ENCODE measurements at places on chromosomes 16 and 17. TPM values are rescaled to one million over a fixed set of nuclear protein-coding genes. Genes with fewer than 3 reads are reported as not detected.
A peak's percentile ranks its signal among the peaks of the same experiment; 100 is the strongest.

- H3K27ac ChIP-seq: no peak overlapping the region
- H3K36me3 ChIP-seq: no peaks in the 10 kb centered on the region
- H3K4me1 ChIP-seq: no peaks in the 10 kb centered on the region
- no peaks in the 10 kb centered on the region for H3K27me3 ChIP-seq
- peak; percentile 45 for DNase-seq
These were observed 14.6 kb upstream of the KCNJ16 start for GRCh38 chr17:70060415-70060814.

GRCh38 chr16:78057803-78058564 is 35.6 kb downstream of the CLEC3A start:
- no peak overlapping the region for H3K4me3 ChIP-seq
- no peak for DNase-seq
- H3K27ac ChIP-seq: no peak overlapping the region
- H3K4me1 ChIP-seq: no peaks in the 10 kb centered on the region
- no peaks in the 10 kb centered on the region for H3K27me3 ChIP-seq

DNA sequence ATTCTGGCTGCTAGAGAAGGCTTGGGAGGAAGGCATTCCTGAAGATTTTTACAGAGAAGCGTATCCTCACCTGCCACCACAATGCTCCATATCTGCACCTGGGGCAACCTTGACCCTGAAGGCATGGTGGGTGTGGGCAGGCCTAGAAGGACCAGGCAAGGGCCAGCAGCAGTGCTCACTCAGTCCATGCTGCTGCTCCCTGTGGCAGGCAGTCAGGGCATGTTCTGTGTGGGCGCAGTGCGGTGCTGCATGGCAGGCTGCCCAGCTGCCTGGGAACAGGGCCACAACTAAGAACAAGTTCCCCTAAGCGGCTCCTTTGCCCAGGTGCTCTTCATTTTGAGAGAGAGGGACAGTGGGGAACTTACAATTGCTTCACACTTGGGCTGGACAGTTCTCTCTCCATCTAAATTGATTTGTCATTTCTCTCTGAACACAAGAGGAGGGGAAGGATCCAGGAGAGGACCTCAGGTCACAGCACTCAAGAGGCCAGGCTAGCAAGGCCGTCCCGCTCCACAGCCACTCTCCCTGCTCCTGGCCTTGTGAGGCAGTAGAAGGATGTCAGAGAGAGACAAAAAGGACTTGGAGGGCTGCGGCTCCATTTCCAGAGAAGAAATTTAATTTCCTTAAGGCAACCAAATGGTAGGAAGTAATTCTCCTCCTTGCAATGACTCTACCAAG is 158.8 kb downstream of the AATF start:
- H3K4me1 ChIP-seq: peaks cover 8% of the 10 kb centered on the region
- no peaks in the 10 kb centered on the region for H3K27me3 ChIP-seq
- no peak overlapping the region for H3K4me3 ChIP-seq
- peak; percentile 41 for DNase-seq

GRCh38 chr17:49504369-49504768 is 9.3 kb downstream of the NGFR start:
- H3K36me3 ChIP-seq: no peaks in the 10 kb centered on the region
- no peak for DNase-seq
- no peak overlapping the region for H3K4me3 ChIP-seq
- H3K27me3 ChIP-seq: peaks cover 84% of the 10 kb centered on the region
- H3K4me1 ChIP-seq: 0 out of 2 replicates have a peak, but pooled peaks cover 2% of the 10 kb centered on the region

ALOX12B gene
- not detected for total RNA-seq
